Karpas-422 (cell line): ENCODE measurements at places on chromosomes 3 and 15. TPM values are rescaled to one million over a fixed set of nuclear protein-coding genes. Genes with fewer than 3 reads are reported as not detected.

The GABRR3 gene
- not detected in 2 replicates for total RNA-seq

The ASTE1 gene
- total RNA-seq, result 11.1 and 11.4 TPM in 2 replicates

The EFL1 gene
- 18.5 and 30.7 TPM in 2 replicates for total RNA-seq

The NOX5 gene
- total RNA-seq, result not detected in 2 replicates

The ATP11B gene
- 101 and 167 TPM in 2 replicates for total RNA-seq

The LARP6 gene
- total RNA-seq, result not detected in 2 replicates

The NTRK3 gene
- total RNA-seq, result 0.04 and 0.11 TPM in 2 replicates

The QTRT2 gene
- 27.1 and 56.9 TPM in 2 replicates for total RNA-seq

The GLDN gene
- not detected in 2 replicates for total RNA-seq

The LMAN1L gene
- total RNA-seq, result 3.3 and 4.3 TPM in 2 replicates

The SLC22A14 gene
- not detected in 2 replicates for total RNA-seq

The LTF gene
- total RNA-seq, result not detected in 2 replicates

The LINGO1 gene
- not detected in 2 replicates for total RNA-seq

The ZPLD1 gene
- total RNA-seq, result not detected in 2 replicates

The LSG1 gene
- 52.2 and 74.3 TPM in 2 replicates for total RNA-seq

The DNAH12 gene
- 0.43 TPM in 1 of 2 replicates, not detected in the other for total RNA-seq

The RABL3 gene
- total RNA-seq, result 15.2 and 19.2 TPM in 2 replicates

The CLCN2 gene
- total RNA-seq, result 4.4 and 8.8 TPM in 2 replicates

The CADPS gene
- 0.76 and 1.9 TPM in 2 replicates for total RNA-seq
